Activated naive CD4-positive, alpha-beta T cell (primary cell): ENCODE measurements at places on chromosomes 1 and 21.

GRCh38 chr1:27934818-27935549, at the start of gene SMPDL3B:
SMPDL3B (plus strand) TSS chr1:27935000; CDS start chr1:27935184, 184 bp downstream.
- no peak for DNase-seq

DNA sequence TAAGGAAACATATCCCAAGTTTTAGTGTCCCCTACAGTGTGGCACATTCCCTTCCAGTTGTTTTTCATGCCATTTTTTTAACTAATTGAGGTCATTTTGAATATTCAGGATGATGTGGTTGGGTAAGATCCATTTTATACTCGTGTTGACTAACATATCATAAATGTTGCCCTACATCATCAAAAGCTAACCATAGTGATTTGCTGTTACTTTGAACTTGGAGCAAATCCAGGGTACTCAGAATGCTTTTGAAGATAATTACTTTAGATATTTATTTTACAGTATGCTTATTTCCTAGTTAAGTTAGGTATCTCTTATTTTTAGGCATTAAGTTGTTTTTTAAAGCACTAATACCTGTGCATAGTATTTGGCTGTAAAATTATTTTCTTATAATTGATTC, 57.8 kb downstream of the DYRK1A start:
- DNase-seq: no peak

DNA sequence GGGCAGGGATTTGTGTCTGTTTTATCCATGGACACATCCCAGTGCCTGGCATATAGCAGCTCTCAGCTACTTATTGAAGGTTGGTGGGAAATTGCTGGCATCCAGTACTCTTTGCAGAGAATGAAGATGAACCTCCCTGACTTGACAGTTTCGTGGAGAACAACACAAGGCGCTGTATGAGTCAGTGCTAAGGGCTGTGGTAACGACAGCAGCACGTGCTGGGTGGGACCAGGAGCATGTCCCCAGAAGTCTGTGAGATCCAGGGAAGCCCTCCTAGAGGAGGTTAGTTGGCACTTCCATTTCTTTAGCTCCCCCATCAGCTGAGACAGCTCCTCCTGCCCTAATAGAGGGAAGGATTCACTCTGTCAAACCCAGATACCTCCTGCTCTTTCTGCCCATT, 25.9 kb upstream of the IL19 start:
- DNase-seq: no peak

- no peak for DNase-seq
These were observed 1.8 kb downstream of the ESPN start for GRCh38 chr1:6426277-6426971.

DNA sequence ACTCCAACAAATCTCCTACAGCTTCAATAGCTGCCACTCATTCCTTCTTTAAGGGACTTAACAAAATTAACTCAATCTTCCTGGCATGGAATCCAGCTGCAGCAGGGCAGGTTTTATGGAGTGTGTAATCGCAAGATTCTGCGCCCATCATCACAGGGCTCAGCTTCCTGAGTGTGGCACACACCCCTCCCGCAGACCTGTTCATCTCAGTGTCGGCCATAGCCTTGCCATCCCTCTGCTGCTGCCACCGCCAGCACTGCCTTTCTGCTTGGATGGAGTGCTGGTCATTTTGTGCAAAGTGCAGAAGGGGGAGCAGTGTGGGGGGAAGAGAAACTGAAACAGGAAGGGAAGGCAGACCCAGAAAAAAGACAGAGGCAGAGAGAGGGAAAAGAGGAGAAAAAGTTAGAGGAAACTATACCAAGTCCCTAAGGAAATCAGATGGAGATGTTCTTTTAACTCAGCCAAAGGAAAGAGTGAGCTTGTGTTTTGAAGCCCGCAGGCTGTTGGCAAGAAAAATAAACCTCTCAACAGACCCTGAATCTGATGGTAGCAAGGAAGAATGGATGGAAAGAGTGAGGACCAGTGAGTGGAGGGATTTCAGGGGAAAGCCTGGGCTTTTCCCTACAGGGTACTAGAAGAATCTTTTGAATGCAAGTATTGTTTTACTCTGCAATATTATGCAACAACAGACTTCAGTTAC, 324.2 kb downstream of the SEC16B start:
- DNase-seq: no peak

GRCh38 chr1:15543589-15544568, 17.2 kb downstream of the DNAJC16 start:
- no peak for DNase-seq

DNA sequence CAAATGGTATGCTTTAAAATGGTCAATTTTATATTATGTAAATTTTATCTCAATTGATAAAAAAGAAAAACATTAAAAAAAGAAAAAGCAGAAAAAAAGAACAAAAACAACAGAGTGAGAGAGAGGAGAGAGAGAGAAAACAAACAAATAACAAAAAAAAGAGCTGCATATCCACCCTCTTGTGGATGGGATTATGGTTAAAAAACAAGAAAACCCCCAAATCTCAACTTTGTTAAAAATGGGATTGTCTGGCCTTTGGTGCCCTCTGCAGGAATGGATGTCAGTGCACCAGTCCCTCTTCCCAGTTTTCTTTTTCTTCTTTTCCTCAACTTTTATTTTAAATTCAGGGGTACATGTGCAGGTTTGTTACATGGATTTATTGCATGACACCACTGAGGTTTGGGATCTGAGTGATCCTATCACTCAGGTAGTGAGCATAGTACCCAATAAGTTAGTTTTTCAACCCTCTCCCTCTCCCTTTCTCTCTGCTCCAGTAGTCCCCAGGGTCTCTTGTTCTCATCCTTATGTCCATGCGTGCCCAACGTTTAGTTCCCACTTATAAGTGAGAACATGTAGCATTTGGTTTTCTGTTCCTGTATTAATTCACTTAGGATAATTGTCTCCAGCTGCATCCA, 28.1 kb downstream of the RNF187 start:
- no peak for DNase-seq
